ENCODE measurements at places on chromosomes 3 and 15. TPM values are rescaled to one million over a fixed set of nuclear protein-coding genes. Genes with fewer than 3 reads are reported as not detected.

DNA sequence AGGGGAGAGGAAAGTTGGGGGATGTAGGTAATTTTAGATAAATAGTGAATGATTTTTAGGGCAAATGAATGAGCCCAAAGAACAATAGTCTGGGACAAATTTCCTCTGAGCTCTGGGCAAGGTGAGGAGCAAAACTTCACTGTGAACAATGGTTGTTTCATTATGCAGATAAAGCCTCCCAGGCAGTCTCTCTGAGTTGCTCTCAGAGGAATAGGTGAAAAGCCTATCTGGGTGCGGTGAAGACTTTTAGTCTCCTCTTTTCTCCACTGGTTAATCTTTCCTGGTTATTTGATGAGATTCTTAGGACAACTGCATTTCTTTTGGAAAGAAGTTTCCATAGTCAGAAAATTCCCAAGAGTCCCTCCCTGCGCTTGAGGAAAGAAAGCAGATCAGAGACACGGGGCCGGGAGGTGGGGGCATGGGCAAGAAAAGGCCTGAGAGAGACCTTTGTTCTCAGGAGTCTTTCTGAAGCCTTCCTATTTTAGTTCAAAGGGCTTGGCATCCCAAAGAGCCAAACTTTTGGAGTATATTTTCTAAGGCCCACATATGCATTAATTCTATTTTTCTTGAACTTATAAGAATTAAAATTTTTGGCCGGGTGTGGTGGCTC lies 353.6 kb upstream of the SLCO3A1 start:
- no peaks in the 10 kb centered on the region for H3K36me3 ChIP-seq
- H3K27me3 ChIP-seq, result no peaks in the 10 kb centered on the region
- DNase-seq, result no peak
- no peak overlapping the region for H3K4me3 ChIP-seq
- no peaks in the 10 kb centered on the region for H3K4me1 ChIP-seq

GRCh38 chr3:177410730-177411129 lies 213.4 kb upstream of the TBL1XR1 start:
- no peaks in the 10 kb centered on the region for H3K27me3 ChIP-seq
- no peak overlapping the region for H3K4me3 ChIP-seq
- H3K27ac ChIP-seq, result no peak overlapping the region

DNA sequence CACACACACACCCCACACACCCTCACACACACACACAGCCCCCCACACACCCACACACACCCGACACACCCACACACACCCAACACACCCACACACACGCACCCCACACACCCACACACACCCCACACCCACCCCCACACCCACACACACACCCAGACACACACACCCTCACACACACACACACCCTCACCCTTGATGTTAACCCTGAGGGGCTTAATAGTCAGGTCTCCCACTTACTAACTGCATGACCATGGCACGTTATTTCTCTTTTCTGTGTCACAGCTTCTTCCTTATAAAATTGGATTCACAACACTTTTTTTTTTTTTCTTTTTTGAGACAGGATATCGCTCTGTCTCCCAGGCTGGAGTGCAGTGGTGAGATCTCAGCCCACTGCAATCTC lies 2.8 kb downstream of the GRM2 start:
- DNase-seq, result no peak
- no peaks in the 10 kb centered on the region for H3K27me3 ChIP-seq
- H3K4me3 ChIP-seq, result no peak overlapping the region
- no peak overlapping the region for H3K27ac ChIP-seq
- H3K36me3 ChIP-seq, result no peaks in the 10 kb centered on the region

DNA sequence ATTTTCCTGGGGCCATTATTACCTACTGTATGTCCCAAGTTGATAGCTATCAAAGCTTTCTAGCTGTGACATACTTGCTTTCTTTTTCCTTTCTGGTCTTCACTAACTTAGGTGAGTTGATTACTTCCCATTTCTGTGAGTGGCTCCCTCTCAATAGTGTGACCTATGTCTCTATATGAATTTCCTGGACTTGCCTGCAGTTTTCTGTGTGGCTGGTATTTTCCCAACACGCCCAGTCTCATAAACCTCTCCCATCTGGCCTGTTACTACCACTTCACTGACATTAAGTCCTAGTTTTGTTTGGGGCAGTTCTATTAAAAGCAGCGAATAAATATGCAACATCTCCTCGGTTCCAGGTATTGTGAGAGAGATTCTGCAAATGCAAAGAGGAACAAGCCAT lies 671.2 kb downstream of the SI start:
- no peaks in the 10 kb centered on the region for H3K27me3 ChIP-seq
- H3K36me3 ChIP-seq, result no peaks in the 10 kb centered on the region
- no peak for DNase-seq
- H3K4me1 ChIP-seq, result no peaks in the 10 kb centered on the region
- H3K4me3 ChIP-seq, result no peak overlapping the region
- no peak overlapping the region for H3K27ac ChIP-seq

DNA sequence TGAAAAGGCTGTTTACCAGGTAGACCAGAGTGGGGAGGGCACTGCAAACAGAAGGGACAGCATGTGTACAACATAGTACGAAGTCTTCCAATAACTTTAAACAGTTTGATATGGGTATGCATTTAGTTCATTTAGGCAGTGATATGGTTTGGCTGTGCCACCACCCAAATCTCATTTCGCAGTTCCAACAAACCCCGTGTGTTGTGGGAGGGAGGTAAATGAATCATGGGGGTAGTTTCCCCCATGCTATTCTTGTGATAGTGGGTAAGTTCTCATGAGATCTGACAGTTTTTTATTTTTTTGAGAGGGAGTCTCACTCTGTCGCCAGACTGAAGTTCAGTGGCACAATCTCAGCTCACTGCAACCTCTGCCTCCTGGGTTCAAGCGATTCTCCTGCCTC lies 7.6 kb upstream of the RAMAC start:
- no peak for DNase-seq
- H3K4me1 ChIP-seq, result no peaks in the 10 kb centered on the region
- no peaks in the 10 kb centered on the region for H3K27me3 ChIP-seq
- H3K27ac ChIP-seq, result no peak overlapping the region
- no peaks in the 10 kb centered on the region for H3K36me3 ChIP-seq
- no peak overlapping the region for H3K4me3 ChIP-seq

DNA sequence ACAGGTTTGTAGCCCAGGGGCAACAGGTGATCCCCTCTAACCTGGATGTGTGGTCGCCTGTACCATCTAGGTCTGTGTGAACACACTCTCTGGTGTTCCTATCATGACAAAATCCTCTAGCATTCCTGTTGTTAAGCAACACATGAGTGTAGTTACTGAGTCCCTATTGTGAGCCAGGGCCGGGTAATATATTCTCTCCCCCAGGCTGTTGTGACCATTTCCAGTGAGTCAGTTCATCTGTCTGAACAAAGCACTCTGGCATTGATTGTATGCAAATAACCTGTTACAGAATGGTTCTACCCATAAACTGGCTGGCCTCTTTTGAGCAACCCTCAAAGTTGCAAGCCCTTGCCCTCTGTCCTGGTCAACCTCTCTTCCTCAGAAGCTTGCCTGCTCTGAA lies 2.6 kb upstream of the FLNB start:
- H3K4me1 ChIP-seq, result peaks cover 11% of the 10 kb centered on the region
- no peaks in the 10 kb centered on the region for H3K36me3 ChIP-seq
- DNase-seq, result no peak
- peaks cover 12% of the 10 kb centered on the region for H3K27me3 ChIP-seq
- no peak overlapping the region for H3K27ac ChIP-seq
- no peak overlapping the region for H3K4me3 ChIP-seq

DNA sequence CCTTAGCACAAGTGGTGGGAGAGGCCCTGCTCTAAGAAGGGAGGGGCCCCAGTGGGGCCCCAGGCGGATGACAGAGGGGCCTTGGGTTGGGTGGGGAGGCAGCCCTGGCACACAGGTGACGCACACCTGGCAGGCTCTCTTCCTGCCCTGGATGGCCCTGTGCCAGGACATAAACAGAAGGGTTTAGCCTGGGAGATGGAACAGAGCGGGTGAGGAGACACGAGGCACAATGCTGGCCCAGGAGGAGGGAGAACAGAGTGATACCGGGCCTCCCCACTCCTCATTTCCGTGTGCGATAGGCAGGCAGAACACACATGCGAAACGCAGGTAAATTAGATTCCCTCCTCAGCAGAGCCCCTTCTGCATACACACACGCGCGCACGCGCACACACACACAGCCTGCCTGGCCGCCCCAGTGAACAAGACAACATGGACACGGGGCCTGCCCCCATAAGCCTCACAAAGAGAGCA lies 39.8 kb downstream of the IDH2 start:
- peaks cover 49% of the 10 kb centered on the region for H3K4me1 ChIP-seq
- H3K36me3 ChIP-seq, result no peaks in the 10 kb centered on the region
- no peaks in the 10 kb centered on the region for H3K27me3 ChIP-seq
- H3K4me3 ChIP-seq, result no peak overlapping the region
- H3K27ac ChIP-seq, result peak overlapping the region; percentile 85
- no peak for DNase-seq

DNA sequence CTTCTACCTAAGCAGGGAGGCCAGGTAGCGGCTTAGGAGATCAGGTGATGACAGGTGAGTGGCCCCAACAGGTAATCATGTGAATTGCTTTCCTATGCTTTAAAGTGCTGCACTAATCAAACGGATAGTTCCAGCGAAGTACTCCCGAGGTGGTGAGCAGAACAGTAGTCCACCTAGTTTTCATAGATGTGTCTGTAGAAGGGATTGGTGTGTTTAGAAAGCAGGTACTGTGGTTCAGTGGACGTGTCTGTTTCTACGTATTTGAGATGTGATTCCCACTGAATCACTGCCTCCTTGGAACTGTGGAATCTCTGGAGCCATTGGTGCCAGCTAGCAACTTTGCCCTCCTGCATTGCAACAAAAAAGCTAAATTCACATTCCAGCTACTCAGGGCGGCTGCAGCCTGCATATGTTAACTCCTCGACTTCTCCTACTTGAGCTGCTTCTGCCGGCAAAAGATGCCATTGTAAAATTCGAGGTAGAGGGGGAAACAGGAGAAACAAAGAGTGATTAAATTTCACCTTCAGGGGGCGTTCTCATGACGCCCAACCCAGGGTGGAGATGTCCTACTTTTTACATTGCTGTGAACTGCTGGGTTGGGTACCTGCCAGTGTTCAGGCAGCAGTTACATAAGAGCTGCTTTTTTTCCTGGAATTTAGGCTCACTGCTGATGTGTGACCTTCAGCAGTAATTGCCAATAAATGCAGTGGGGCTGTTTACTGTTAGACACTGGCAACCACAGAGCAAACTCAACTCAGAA lies 227.3 kb downstream of the ITPR1 start:
- peak overlapping the region; percentile 81 for H3K27ac ChIP-seq
- H3K4me3 ChIP-seq, result no peak overlapping the region
- H3K36me3 ChIP-seq, result no peaks in the 10 kb centered on the region
- peaks cover 55% of the 10 kb centered on the region for H3K4me1 ChIP-seq
- DNase-seq, result peak; percentile 38

- no peak overlapping the region for H3K4me3 ChIP-seq
- H3K27ac ChIP-seq, result no peak overlapping the region
- H3K27me3 ChIP-seq, result no peaks in the 10 kb centered on the region
- H3K36me3 ChIP-seq, result no peaks in the 10 kb centered on the region
These were observed 494.8 kb downstream of the FOXP1 start for GRCh38 chr3:71088742-71089141.

GRCh38 chr3:105513886-105514285 lies 147.2 kb downstream of the ALCAM start:
- H3K27me3 ChIP-seq, result no peaks in the 10 kb centered on the region
- H3K36me3 ChIP-seq, result no peaks in the 10 kb centered on the region
- no peak overlapping the region for H3K4me3 ChIP-seq
- no peaks in the 10 kb centered on the region for H3K4me1 ChIP-seq

DNA sequence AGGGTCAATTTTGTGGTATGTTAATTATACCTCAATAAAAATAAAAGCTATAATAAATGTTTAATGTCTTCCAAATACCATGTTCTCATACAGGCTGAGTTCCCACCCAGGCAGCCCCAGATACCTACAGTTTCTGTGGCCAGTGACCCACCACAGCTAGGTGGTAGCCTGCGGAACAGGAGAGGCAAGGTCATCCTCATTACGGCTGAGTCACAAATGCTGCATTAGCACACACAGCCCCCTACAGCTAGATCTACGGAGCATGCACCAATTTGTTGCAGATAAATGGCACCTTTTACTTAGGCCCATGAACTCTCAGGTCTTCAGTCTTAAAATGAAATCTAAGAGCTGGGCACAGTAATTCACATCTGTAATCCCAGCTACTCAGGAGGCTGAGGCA lies 5.1 kb downstream of the SPATA12 start:
- H3K27ac ChIP-seq, result no peak overlapping the region
- no peak for DNase-seq
- H3K4me3 ChIP-seq, result no peak overlapping the region
- H3K36me3 ChIP-seq, result no peaks in the 10 kb centered on the region
- H3K27me3 ChIP-seq, result no peaks in the 10 kb centered on the region
- no peaks in the 10 kb centered on the region for H3K4me1 ChIP-seq

GRCh38 chr15:77118882-77119321 lies 48.0 kb upstream of the TSPAN3 start:
- H3K36me3 ChIP-seq, result no peaks in the 10 kb centered on the region
- peaks cover 4% of the 10 kb centered on the region for H3K4me1 ChIP-seq

DNA sequence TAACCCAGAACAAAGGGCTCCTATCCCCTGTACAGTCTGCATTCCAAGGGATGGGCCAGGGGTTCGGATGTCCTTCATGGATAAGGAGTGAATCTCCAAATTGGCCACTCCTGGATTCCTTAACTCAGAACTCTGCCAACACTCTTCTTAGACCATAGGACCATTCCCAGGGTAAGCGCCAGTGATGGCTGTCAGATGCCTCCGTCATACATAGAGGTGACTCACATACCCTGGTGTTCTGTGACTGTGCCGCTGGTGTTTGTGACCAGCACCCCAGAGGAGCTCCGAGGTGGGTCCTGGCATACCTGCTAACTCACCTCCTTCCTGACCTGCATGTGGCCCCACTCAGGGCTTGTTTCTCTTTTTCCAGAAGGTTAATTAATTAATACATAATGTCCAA lies 134.7 kb downstream of the KLF13 start:
- H3K4me1 ChIP-seq, result peaks cover 9% of the 10 kb centered on the region
- no peak for DNase-seq
- H3K27ac ChIP-seq, result no peak overlapping the region
- H3K4me3 ChIP-seq, result no peak overlapping the region

DNA sequence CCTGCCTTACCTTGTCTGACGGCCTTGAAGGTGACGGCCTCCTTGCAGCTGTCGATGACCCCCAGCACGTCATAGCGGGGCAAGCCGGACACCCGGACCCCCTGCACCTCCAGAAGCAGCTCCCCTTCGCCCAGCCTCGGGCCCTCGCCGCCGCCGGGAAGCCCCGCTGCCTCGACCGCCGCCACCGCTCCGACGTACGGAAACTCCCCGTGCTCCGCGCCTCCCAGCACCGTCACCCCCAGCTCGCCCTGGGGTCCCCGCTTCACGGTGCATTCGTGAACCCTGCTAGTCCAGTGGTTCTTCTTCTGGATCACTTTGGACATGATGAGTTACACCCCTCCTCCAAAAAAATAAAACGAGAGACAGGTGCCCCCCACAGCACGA lies 740 bp downstream of the MAGI1 start:
- H3K4me3 ChIP-seq, result peak overlapping the region; percentile 96
- no peak for DNase-seq
- H3K4me1 ChIP-seq, result peaks cover 18% of the 10 kb centered on the region
- H3K27me3 ChIP-seq, result no peaks in the 10 kb centered on the region
- peak overlapping the region; percentile 97 for H3K27ac ChIP-seq

The SLC9C1 gene
- not detected for total RNA-seq

The GOLGA8K gene
- not detected for total RNA-seq

The BCL6 gene
- total RNA-seq, result 363 TPM

The WWTR1 gene
- 15.6 TPM for total RNA-seq

The TM4SF4 gene
- 2.3 TPM for total RNA-seq

The CCR1 gene
- 2.3 TPM for total RNA-seq
